CD4-positive, alpha-beta T cell treated with Interleukin-17A for 4 hours (primary cell): ENCODE measurements at places on chromosomes 3 and 15.

- DNase-seq = no peak
These were observed 1.2 kb downstream of the USP19 start for GRCh38 chr3:49119439-49119838.

DNA sequence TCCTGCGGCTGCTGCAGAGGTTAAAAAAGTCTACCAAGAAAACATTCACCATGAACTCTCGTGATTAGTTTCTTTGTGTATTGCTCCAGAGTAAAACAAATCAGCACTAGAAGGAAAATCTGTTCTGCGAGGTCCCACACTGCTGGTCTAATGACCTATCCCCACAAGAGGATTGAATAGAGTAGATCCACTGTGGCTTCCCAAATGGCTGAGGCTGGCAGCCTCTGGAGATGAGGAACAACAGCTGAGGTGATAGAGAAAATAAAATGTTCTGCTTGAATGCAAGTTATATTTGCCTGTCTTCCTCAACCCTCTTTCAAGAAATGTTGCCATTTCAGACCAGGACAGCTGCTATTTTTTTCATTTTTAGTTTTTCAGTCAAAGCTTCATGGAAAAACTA lies 883.3 kb downstream of the CADM2 start:
- DNase-seq = no peak

- no peak for DNase-seq
These were observed 228.8 kb downstream of the OCA2 start for GRCh38 chr15:27870320-27870719.

DNA sequence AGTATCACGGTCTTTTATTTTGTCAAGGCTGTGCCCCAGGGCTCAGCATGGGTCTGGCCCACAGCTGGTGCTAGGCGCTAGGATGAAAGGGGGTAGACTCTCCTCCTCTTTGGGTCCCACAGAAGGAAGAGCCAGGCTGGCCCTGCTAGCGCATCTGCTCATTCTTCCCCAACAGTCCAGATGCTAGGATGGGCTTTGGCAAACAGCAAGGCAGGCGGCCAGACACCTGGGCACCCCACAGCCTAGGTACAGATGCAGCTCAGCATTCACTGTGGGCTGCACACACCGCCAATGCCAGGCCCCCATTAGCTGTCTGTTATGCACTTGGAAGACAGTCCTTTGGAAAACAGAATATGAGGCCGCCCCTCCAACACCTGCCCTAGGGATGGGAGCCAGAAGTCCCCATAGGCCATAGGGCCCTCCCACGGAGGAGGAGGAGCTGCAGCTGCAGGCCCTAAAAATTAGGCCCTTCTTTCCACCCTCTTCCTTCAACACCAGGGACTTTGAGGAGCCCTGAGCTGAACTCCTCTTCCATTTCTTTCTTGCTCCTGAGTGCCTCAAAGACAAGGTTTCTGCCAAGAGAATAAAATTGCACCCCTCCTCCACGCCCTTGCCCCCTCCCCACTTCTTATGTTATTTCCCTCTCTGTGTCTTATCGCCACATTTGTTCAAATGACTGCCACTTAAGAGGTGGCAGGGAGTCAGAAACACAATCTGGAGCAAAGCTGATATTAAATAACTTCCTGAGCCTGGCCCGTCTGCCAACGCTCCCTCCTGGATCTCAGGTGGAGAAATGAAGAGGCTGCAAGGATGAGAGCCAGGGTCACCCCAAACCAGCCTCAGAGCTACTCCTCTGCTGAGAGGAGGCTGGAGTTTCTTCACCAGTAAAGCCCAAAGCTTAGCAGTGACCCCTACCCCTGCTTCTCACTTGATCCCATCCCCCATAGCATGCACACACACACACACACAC lies 13.7 kb downstream of the NTRK3 start:
- no peak for DNase-seq

DNA sequence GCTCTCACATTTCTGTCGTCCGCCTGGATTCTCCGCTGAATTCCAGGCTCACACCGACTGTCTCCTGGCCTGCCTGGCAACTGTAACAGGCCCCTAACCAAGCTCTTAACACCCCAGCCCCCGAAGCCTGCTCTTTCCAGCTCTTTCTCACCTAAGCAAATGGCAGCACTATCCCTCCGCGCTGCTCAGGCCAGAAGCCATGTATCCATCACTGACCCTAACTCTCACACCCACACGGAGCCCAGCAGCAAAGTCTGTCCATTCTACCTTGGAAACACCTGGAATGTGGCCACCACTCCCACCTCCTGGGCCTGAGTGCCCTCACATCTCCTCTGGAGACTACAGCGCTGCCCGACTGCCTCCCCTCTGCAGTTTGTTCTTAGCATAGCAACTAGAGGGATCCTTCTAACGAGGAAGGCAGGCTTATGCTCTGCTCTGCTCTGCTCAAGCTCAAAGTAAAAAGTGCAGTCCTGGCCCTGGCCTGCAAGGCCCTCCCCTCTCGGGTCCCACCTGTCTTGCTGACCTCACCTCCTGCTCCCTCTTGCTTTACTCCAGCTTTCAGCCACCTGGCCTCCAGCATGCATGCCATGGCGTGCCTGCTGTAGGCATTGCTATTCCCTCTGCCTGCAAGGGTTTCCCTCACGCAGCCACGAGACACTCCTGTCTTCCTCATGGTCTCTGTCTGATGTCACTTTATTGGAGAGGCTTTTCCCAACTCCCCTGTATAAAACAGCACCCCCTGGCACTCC lies 27.2 kb downstream of the FEM1B start:
- no peak for DNase-seq

DNA sequence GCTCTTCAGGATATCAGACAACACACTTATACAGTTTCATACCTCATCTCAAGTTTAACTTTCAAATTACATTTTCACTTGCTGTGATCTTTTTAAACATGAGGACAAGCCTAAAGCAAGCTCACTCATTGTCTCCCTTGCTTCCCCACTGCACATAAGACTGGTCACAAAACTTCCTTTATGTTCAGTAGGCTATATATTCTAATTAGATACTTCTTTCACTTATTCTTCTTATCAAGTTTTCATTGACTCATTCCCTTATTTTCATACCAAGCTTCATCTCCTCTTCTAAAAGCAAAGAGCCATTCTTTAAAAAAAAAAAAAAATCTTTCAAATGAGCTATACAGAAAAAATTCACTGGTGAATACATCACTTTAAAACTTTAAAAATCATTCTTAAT lies 62.6 kb downstream of the ESYT3 start:
- no peak for DNase-seq

DNA sequence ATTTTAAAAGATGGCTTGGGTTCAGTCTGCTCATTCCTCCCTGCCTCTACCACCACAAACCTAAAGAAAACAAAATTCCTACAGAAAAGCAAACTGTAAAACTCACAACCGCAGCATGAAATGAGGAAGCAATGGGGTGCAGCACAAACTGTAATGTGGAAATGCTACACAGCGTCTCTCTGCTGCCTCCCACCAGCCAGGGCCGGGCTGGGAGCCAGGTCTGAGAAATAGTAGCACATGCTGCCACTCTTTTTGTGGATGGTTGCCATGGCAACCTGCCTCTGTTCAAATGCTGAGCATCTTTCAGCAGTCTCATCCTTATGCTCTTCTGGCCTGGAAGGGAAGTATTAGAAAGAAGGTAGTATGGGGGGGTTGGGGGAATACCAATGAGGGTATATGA lies 55.4 kb downstream of the EOMES start:
- DNase-seq = no peak

- DNase-seq = no peak
These were observed 31.8 kb upstream of the LRIG1 start for GRCh38 chr3:66532613-66533012.

- no peak for DNase-seq
These were observed 35.5 kb upstream of the CD47 start for GRCh38 chr3:108126348-108126747.

DNA sequence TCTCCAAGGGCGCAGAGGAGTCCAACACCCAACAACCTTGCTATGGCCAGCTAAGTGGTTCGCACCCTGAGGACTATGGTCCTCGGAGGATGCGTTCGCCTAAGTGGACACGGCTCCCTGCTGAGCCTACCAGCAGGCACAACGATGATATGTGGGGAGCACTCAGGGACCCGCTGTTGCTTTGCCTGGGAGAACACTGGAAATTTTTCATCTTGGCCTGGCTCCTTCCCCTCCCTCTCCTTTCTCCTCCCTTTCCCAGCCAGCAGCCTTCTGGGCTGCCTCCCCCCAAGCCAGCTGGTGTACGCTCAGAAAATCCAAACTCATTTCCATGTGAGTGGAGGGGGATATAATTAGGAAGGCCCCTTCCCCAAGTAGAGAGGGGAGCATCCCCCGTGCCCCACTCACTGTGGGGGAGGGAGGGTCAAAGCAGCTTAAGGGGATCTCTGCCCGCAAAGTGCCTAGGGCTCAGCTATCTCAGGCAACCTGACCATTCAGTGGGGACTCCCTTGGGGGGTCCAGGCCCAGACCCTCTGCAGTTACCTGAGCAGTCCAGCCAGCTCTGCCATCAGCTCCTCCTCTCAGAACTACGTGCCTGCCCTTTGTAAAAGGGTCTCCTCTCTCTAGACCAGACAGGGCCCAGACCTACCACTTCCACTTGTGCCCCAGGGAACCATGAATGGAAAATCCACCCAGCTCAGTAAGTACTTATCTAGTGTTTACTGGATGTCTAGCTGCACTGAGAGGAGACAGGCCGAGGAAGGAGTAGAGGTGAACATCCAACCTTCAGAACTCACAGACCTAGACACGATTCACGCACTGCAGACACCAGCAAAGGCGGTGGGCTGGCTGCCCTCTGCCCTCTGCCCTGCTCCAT lies 742 bp upstream of the SEMA7A start:
- DNase-seq = no peak

GRCh38 chr15:78092261-78093041 lies at the start of gene SH2D7:
TSS of gene SH2D7 (plus strand) at chr15:78092561. CDS start at chr15:78092585, 24 bp downstream.
- DNase-seq = no peak

DNA sequence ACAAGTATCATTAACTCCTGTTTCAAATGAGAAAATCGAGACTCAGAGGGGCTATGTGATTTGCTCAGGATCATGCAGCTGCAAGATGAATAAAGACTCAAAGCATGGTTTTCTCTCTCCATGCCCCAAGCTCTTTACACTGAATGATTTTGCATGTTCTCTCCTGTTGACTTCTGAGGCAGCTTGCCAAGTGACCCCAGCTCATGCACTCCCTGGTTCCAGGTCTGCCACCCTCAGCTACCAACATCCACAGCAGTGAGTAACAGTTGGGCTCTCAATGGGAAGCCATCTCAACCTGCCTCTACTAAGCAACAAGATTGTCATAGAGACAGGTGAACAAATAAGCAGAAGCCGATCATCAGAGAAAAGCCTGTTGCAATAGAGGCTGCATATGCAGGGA lies 116.9 kb upstream of the GADL1 start:
- DNase-seq = no peak

DNA sequence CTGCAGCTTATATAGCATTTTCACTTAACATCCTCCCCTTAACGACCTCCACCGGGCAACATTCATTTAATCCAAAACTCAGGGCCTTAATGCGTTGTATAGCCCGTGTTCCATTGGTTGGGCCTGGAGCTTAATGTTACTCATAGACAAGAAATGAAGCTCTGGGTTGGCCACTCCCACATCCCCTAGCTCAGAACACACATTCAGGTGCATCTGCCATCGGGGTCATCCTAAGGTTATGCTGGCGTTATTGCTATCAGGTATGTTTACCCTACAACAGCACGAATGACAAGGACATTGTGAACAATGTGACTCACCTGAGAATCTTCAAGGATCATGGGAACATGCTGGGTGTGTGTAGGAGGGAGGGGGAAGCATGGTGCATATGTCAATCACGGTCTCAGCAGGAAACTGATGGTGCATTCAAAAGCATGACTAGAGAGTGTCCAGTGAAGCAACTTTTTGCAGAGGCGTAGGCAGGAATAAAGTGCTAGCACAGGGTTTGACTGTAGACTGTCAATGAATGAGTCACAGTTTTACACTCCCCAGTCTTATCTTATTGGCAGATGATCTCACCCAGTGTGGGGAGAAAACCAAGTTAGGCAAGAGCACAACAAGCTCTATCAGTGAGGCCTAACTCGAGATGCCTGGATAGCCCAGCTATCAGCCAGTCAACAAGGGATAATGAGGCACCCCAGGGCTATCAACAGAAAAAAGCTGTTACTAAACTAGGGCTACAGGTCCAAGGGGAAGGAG lies 402.1 kb upstream of the MCTP2 start:
- DNase-seq = no peak

DNA sequence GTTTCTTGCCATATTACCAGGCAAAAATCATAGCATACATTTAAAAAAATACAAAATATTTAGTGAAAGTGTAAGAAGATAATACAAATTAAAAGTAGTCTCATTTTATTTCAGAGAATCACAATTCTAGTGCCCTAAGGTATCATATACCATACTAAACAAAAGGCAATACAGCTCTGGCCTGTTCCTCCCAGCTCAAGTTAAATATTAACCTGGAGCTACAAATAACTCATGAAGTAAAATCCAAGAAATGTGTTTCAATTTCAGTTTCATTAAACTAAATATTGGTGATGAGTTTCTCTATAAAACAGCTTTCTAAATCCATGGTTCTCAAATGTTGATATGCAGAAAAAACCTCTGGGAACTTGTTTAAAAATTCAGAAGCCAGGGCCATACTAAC lies 67.7 kb downstream of the INO80 start:
- DNase-seq = no peak

DNA sequence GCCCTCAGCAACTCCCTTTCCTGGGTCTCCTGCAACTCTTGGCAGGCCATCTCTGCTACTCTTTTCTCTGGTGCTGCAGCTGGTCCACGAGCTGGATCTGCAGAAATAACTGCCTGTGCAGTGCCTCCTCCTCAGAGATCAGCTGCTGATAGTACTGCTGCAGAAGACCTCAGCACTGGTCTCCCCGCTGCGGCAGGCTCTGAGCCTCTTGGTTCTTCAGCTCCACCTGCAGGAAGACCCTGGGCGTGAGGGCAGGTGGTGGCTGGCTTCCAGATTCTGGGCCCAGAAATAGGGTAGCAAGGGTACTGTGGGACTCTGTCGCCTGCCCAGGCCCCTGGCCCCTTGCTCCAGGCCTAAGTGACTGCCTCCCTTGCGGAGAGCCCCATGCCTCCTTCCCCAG lies 79.7 kb upstream of the C2CD4B start:
- no peak for DNase-seq

- no peak for DNase-seq
These were observed 353.6 kb upstream of the SLCO3A1 start for GRCh38 chr15:91499774-91500383.

- DNase-seq = no peak
These were observed 91.8 kb downstream of the ATP10A start for GRCh38 chr15:25771338-25771706.

GRCh38 chr3:123113889-123114450 lies 47.1 kb downstream of the PDIA5 start:
- no peak for DNase-seq

DNA sequence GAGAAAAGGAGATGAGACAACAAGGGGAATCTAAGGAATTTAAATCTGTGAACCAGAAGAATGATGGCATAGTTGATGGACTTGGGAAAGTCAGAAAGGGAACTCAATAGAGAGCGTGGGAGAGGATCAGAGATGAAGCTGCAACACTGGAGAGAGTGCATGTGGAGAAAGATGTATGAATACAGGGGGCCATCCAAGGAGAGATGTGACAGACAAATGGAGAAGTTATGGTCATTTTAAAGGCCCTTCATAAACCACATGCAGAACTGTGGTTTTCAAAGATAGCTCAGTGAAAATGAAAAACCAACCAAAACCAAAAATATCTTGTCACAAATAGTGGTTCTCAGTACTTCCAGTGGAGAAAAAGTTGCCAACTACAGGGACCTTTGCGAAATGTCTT lies 265.2 kb downstream of the SUCLG2 start:
- DNase-seq = no peak

GRCh38 chr3:104987859-104988258 lies 378.9 kb upstream of the ALCAM start:
- DNase-seq = no peak
